Memory B cell (primary cell): ENCODE measurements at places on chromosomes 2 and 18.

DNA sequence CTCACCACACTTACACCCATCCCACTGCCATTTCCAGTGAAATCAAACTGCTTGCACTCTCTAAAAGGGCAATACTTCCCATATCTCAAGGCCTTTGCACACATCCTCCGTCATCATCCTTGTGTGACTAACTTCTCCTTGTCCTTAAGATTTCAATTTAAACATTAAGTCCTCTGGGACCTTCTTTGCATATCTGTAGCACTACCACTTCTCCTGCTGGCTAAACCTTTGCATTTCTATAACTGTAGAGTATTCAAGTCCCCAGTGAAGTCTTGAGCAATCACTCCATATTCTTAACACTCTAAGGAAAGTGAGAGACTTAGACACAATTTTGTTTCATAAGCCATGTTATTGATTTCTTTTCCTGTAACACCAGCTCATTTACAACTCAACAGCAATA is 136.8 kb upstream of the EPHA4 start:
- no peak for DNase-seq

DNA sequence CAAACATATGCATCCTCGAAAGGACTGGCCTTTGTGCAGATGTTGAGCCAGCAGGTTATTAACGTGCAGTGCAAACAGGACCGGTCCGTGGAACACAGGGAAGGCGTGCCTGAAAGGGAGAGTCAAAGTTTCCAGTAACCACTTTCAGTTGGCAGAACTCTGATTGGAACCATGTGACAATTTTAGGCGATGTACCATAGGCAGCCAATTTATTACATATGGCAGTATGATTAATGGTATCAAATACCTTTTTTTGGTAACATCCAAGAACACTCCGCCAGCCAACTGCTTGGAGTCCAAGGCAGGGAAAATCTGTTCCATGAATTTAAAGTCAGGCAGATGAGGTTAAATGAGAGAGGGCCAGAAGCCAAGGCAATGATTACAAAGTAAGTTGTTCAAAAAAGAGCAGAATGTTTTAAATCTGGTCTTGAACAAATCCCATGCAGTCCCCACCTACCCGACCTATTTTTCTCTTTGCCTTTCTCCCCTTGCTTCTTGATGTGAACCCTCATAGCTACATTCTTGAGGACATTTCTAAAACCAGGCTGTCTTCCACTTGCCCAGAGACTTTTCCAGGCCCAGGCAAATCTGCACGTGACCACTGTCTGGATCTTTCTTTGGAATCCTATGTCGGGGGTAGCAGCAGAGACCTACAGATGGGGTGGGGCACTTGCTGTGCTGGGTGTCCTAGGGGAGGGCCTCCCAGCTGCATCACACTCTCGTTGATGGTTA is 351.7 kb downstream of the HRH4 start:
- DNase-seq, result no peak

DNA sequence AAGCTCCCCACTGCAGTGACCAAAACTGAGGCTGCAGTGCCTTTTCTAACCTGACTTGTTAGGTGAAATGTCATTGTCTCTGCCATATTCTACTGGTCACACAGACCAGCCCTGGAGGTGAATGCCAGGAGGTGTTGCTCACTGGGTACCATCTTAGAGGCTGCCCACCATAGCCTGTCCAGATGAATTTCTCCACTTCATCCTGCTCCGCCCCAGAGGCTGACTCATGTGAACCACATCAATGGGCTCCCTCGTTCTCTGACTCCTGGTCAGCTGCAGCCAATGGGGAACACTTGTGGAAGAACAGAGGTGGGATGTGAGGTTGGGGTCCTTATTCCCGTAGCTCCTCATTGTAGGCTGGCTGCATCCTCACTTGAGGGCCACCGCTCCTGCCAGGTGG is 3.4 kb upstream of the NARS1 start:
- no peak for DNase-seq

DNA sequence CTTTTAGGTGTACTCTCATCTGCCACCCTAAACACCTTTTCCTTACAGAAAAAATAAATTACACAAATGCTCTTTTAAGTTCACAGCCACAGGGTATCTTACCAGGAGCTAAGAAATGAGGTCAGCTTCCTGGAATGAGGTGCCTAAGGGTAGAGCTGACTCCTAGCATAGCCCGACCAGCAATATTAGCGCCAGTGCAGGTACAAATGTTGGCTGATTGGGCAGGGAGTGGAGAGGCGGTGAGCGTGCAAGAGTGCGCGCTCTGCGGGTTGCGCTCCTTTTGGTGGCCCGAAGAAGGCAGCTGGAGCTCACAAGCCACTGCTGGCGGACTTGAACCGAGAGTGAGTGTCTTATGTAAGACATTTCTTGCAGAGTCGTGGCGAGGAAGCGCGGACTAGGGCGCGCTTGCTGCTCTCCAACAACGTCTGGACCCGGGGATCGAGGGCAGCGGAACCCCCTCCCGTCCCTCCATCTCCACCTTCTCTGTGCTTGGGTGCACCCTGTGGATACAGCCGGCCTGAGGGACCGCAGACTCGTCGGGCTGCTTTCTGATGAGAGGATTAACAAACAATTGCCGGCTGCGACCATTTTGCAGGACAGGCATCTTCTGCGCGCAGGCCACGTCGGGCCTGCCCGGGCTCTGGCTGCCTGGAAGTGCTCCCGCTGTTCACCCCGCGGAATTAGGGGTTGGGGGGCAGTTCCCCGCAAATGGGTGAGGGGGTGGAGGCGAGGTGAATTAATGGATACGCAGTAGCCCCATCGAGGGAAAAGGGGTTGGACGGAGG is 17.3 kb downstream of the BOLA3 start:
- DNase-seq, result no peak

DNA sequence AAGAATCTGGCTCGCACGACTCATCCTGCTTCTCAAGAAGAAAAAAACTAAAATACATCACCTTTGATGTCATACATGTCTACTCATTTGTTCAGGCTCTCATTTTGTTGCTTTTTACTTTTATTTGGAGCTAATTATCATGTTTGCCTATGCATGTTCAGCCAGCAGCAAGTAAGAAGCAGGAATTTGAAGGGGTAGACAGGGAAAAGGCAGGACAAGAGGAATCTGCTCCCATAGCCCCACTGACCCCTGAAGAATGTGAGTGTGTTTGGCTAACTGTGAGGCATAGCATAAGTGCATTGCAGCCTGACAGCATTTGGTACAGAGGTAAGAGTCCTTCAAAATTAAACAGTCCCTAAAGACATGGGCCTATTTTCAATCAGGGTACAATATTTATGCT is 72.7 kb downstream of the NYAP2 start:
- no peak for DNase-seq

DNA sequence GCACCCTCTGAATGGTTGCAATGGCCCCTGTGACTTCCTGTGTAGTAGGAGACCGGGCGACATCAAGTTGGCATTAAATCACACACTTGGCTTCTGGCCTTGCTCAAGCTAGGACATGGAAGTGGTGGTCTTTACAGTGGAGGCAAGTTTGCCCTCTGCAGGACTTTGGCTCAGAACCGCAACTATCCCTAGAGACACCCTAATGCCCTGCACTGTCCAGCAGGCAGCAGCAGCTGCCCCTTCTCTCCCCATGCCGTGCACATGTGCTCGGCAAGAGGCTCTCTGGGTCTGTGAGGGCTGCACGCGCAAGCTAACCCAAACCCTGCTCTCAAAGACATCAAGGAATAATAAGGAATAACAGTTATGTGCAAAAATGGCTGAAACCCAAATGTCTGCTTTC is 106.5 kb downstream of the COL6A3 start:
- no peak for DNase-seq
